Endothelial cell of umbilical vein (primary cell): ENCODE measurements at places on chromosomes 7 and 10. TPM values are rescaled to one million over a fixed set of nuclear protein-coding genes. Genes with fewer than 3 reads are reported as not detected.
A peak's percentile ranks its signal among the peaks of the same experiment; 100 is the strongest.

DNA sequence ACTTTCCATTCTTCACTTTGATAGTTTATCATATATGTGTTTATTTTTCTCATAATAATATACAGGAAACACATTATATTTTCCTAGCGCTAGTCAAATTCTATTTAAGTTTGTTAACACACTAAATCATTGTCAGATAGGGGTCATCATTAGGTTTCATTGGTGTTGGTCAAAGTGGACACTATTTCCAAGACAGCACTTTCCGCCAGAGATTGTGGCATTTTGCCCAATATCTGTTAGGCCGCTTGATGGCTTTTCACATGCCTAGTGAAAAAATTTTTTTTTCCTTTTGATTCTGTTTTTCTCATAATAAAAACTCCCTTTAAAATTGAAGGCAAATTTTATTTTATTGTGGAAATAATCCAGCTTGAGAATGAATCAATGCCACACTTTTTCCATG, 495.4 kb upstream of the AKR1E2 start:
- peaks cover 3% of the 10 kb centered on the region for H3K4me1 ChIP-seq
- H3K36me3 ChIP-seq: no peaks in the 10 kb centered on the region
- H3K4me3 ChIP-seq: no peak overlapping the region

DNA sequence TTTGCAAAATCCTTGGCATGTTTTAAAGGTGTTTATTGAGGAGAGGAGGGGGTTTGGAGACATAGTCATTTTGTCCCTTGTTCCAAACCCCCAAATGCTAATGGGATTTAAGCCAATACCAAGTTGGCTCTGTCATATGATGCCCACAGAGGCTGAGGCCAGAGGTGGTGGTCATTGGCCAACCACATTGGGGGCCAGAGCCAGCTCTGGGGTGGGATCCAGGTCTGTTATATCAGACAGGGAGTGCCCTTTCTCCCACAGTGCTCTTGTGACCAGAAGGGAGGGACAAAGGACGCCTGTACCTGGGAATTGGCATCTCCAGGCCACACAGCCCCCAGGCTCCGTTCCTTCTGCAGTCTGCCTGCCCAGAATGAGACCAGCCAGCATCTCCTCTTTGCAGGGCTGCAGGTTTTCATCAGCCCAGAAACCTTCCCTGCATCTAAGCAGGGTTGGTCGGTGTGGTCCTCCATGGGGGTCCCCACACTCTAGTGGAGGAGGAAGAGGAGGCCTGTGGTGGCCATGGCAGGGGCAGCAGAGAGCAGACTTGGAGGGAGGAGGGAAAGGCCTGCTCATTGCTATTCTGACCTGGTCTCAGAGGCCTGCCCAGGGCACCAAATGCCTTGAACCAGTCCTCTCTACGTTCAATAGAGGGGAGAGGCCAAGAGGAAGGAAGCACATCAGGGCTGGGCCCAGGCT, 17.9 kb downstream of the ADCYAP1R1 start:
- no peaks in the 10 kb centered on the region for H3K36me3 ChIP-seq
- no peaks in the 10 kb centered on the region for H3K27me3 ChIP-seq
- no peak overlapping the region for H3K4me3 ChIP-seq
- H3K4me1 ChIP-seq: peaks cover 12% of the 10 kb centered on the region
- no peak for DNase-seq

DNA sequence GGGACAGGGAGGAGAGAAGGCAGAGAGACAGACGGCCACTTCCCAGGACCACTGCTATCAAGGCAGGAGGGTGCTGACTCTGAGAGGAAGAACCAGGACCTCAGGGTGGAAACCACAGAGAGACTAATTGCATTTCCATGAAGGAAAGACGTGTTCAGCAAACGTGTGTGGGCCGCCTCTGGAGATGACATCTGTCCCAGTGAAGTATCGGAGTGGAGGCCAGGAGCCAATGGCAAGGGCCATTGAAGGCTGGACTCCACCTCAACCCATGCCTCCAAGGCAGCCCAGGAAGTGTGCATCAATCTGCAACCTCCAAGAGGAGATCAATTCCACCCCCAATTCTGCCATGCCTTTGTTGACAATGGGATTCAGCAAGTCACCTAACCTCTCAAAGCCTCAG, 229.9 kb downstream of the USP6NL start:
- H3K4me3 ChIP-seq: no peak overlapping the region
- no peak overlapping the region for H3K27ac ChIP-seq
- no peak for DNase-seq
- H3K27me3 ChIP-seq: no peaks in the 10 kb centered on the region
- no peaks in the 10 kb centered on the region for H3K36me3 ChIP-seq

DNA sequence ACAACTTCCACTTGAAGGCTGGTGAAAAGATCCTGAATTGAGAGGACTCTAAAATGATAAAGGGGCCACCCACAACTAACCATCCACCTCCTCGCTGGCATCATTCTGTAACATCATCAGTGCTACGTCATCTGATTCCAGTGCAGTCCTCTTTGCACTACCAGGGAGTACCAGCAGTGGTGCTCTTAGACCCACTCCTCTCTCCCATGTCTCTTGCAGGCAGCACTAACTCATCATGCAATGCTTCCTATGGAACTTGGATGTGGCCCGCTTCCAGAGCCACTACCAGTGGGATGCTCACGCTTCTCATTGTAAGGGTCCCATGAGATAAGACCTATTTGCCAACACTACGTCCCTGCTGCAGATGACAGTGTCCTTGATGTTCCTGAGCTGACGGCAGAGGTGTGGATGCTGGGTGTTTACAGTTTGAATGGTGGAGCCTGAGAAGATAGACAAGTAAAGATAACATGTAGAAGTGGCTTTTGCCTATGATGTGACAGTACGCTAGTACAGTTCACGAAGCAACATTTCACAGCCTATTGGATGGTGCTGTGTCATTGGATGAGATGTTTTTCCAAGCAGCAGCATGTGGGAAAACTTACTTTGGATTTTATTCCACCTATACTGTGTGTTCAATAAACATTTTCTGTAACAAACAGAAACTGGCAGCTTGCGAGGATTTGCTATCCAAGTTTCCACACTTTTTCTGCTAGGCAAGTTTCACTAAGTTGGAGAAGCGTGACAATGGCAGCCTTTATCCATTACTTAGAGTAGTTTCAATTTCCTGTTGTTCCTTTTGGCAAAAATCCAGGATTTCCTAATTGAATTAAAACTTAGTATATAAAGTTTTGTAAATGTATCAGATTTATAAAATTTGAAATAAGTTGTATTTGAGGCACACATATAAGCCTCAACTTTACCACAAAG, 35.8 kb upstream of the COBL start:
- no peak overlapping the region for H3K4me3 ChIP-seq
- no peaks in the 10 kb centered on the region for H3K27me3 ChIP-seq
- H3K27ac ChIP-seq: no peak overlapping the region
- no peaks in the 10 kb centered on the region for H3K36me3 ChIP-seq
- no peaks in the 10 kb centered on the region for H3K4me1 ChIP-seq

DNA sequence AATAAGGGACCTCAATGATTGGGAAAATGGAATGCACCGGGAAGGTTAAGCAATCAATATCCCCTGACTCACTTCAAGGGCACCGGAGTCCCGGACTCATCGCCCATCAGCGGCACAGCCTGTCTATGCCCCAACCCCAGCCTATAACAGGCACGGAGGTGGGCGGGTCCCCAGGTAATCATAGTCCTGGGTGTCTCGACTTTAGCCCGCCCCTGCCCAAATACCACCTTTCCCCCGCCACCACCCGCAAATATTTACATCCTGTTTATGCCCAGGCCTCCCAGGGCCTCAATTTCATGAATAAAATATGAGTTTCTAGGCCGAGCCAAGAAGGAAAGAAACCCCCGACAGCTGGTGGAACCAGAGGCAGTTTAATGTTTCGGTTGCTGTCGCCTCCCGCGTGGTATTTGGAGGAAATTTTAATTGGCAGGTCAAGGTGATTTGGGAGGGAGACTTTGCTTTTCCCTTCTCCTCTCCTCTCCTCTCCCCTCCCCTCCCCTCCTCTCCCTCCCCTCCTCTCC, 15.6 kb upstream of the RFC2 start:
- H3K36me3 ChIP-seq: no peaks in the 10 kb centered on the region
- H3K4me1 ChIP-seq: peaks cover 16% of the 10 kb centered on the region
- peak overlapping the region; percentile 63 for H3K4me3 ChIP-seq
- DNase-seq: peak; percentile 62
- H3K27me3 ChIP-seq: no peaks in the 10 kb centered on the region
- H3K27ac ChIP-seq: no peak overlapping the region

- no peak overlapping the region for H3K4me3 ChIP-seq
- no peaks in the 10 kb centered on the region for H3K4me1 ChIP-seq
- DNase-seq: no peak
These were observed 2.4 kb upstream of the NKX6-2 start for GRCh38 chr10:132788180-132788830.

GRCh38 chr7:25158966-25159365, 33.9 kb upstream of the CYCS start:
- H3K36me3 ChIP-seq: no peaks in the 10 kb centered on the region
- no peaks in the 10 kb centered on the region for H3K27me3 ChIP-seq
- H3K27ac ChIP-seq: no peak overlapping the region
- DNase-seq: no peak
- H3K4me1 ChIP-seq: no peaks in the 10 kb centered on the region

DNA sequence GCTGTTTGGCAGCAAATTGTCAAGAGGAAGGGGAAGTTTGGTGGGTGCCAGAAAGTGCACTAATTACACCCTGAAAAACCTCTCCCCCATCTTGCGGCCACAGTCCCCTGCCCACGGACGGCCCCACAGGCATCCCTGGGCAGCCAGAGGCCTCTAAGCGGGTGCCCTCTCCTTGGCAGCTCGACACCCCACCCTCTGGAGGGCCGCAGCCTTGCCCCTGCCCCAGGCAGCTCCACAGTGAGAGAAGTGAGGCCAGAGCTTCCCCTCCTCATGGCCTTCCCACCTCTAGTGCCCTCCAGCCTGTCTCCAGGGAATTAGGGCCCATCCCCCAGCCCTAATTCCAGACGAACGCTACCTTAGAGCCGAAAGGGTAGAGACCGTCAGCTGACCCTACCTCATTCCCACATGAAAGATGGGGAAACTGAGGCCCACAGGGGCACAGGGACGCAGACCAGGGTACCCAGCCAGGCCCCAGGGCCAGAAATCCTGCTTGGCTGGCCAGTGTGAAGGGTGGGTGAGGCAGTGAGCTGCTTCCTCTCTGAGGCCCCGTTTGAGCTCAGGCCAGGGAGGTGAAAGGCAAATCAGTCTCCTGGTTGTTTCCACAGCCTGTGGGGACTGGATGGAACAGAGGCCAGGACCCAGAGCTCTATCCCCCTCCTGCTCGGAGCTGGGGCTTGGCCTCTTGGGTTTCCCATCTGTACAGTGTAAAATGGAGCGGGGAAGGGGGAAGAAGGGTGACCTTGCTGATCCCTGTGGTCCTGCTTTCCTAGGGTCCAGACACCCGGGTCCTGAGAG, 10.0 kb downstream of the ZCCHC24 start:
- H3K27ac ChIP-seq: no peak overlapping the region
- no peaks in the 10 kb centered on the region for H3K27me3 ChIP-seq
- H3K4me3 ChIP-seq: no peak overlapping the region
- no peaks in the 10 kb centered on the region for H3K36me3 ChIP-seq
- peaks cover 3% of the 10 kb centered on the region for H3K4me1 ChIP-seq

DNA sequence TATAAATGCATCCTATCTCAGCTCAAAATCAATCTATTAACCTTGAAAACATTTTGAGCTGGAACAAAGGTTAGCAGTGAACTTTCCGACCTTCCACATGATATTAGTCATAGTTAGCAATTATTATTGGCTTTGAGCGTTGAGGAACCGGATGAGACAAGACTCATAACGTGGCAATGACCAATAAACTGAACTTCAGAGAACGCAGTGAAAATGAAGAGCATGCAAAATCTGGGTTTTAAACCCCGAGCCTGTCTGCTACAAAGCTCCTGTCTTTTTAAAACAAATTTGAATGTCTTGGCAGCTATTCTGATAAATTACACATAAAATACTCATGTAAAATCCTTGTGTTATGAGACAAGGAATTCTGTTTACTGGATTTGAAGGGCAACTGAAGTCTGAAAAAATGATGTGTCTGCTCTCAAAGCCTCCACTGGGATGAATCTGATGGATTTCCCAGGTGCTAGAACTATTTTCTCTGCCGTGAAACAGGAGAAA, 74.7 kb upstream of the ITGB1 start:
- H3K27me3 ChIP-seq: no peaks in the 10 kb centered on the region
- H3K36me3 ChIP-seq: no peaks in the 10 kb centered on the region
- peak overlapping the region; percentile 67 for H3K27ac ChIP-seq
- peaks cover 16% of the 10 kb centered on the region for H3K4me1 ChIP-seq

DNA sequence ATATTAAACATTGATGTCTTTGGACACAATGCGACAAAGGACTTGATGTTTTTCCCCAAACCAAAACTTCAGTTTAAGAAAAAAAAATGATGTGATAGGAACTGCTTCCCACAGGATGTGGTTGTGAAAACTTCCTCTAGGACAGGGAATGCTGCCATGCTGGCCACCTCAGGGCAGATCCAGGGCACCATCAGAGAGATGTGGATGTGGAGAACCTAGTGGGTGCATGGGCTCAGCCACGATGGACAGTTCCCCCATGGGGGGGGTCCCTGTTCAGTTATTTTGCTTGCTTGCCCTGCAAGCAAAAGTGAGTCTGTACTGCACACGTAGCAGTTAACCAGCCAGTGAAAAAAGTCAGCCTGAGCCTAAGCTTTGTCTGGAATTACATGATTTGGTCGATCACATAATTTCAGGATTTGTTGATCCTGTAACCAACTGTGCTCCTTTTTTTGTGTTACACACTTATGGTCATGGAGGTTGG, 36.3 kb downstream of the LAMB4 start:
- DNase-seq: peak; percentile 15
- H3K27ac ChIP-seq: no peak overlapping the region
- no peak overlapping the region for H3K4me3 ChIP-seq
- peaks cover 29% of the 10 kb centered on the region for H3K4me1 ChIP-seq

DNA sequence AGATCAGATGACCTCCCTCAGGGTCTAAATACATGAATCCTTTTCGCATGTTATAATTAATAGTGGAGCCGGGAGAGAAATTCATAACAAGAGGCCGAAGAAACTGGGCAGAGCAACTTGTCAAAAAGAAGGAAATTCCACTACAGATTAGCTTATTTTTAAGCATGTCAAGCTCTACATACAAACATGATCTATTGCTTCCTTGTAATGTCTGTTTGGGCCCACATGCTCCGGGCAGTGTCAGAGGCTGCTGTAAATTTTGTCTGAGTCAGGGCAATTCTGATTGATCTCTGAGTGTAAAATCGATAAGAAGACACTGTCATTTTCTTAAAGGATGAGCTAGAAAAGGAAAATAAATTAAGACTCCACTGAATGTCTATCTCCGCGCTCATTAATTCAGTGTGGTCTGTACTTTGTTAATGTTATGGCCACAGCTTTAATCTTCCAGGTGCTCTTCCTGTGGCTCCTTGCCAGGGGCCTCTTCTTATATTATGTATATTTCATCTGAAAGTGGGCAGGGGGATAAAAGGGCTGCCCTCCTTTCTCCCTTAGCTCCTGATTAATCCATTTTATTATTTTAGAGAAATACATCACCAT, 194.1 kb upstream of the SP8 start:
- H3K4me1 ChIP-seq: no peaks in the 10 kb centered on the region
- H3K36me3 ChIP-seq: no peaks in the 10 kb centered on the region
- no peak overlapping the region for H3K27ac ChIP-seq
- no peaks in the 10 kb centered on the region for H3K27me3 ChIP-seq
- no peak overlapping the region for H3K4me3 ChIP-seq

DNA sequence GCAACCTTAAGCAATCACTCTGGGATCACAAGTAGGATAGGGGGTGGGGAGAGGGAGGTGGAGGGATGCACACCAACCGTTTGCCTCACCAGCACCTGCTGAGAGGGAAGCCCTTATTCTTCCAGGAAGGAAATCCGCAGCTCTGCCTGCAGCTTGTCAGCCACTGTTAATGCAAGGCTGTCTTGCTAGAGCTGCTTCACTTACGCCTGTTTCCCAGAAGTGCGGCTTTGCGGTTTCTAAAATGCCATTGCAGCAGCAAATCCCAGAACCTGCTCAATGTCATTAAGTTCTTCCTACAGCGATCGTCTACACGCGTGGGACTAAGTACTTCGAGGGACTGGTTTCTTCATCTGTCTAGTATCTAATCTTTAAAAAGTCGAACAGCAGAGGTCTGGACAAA, 191.1 kb downstream of the ZMYND11 start:
- no peaks in the 10 kb centered on the region for H3K36me3 ChIP-seq
- H3K4me1 ChIP-seq: peaks cover 19% of the 10 kb centered on the region
- no peak for DNase-seq

Gene SMNDC1
- 38.5 and 39.3 TPM in 2 replicates for total RNA-seq

Gene FOXI2
- total RNA-seq: not detected in 2 replicates
